ENCODE measurements at places on chromosomes 12 and 14.

DNA sequence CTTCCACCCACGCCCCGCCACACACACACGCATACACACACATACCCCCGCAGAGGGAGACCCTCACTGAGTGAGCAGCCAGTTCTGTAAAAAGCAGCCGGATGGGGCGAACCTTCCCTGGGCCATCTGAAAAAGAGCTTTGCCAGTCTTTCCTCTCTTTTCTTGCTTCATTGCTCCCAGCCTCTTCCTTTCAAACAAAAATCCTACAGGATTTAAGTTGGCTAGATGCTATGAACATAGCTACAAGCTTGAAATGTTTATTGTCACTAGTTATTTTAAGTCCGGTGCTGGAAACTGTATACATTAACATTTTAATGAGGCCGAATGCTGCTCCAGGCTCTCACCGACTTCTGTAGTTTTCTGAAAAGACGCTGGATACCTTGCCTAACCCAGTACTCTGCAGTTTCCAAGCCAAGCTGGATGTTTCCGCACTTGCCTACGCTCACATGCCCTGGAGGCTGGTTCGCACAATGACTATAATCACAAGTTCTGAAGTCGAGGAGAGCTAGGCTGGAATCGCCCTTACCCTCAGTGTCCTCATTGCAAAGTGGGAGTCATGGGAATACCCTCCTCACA lies 39.2 kb downstream of the LTBP2 start:
- DNase-seq = no peak

GRCh38 chr14:87351007-87351406 lies 642.0 kb downstream of the GALC start:
- no peak for DNase-seq

- DNase-seq = no peak
Measured at GRCh38 chr12:102009796-102010195, 52.0 kb downstream of the WASHC3 start.

DNA sequence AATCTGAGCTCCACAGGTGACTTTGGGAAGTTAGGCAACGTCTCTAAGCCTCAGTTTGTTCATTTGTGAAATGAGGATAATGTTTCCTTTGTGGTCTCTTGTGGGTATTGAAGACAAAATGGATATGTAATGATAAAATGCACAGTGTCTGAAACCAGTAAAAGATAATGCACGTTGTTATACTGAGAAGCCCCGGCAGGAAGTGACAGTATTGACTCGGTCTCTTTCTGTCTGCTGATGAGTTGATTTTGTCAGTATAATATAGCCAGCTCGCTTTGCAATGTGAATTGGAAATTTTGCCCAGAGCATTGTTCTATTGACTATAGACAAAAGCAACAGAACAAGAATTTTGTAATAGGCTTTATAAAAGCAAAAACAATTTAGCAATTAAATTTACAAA lies 49.2 kb upstream of the SLC38A1 start:
- no peak for DNase-seq

DNA sequence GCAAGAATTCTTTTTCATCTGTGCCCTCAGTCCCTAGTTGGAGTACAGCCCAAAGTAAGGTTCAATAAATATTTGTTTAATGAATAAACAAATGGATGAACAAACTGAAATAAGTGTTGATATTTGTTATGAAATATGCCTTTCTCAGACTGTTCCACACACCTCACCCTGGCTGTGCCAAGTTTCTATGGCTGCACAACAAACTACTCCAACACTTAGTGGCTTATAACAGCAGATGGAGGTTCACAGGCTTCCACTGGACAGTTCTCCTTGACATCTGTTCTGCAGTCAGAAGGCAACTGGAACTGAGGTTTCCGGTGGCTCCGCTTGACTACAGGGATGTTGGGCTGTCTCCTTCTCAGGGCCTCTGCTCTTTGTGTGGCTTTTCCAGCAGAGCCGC lies 197.1 kb downstream of the RGS6 start:
- no peak for DNase-seq

GRCh38 chr12:121144416-121144914 lies 11.8 kb downstream of the P2RX7 start:
- no peak for DNase-seq

DNA sequence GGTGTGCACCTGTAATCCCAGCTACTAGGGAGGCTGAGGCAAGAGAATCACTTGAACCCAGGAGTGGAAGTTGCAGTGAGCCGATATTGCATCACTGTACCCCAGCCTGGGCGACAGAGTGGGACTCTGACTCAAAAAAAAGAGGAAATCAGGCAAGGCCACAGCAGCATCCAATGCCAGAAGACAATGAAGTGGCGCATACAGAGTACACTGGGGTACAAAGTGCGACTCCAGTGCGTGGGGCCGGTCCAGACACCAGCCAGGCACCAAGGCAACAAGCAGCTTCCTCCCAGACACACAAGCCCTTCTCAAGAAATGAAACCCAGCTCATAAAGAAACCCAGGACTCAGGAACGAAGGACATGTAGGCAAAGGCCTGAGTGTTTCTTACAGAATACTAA lies 28.2 kb downstream of the TTC7B start:
- DNase-seq = no peak

DNA sequence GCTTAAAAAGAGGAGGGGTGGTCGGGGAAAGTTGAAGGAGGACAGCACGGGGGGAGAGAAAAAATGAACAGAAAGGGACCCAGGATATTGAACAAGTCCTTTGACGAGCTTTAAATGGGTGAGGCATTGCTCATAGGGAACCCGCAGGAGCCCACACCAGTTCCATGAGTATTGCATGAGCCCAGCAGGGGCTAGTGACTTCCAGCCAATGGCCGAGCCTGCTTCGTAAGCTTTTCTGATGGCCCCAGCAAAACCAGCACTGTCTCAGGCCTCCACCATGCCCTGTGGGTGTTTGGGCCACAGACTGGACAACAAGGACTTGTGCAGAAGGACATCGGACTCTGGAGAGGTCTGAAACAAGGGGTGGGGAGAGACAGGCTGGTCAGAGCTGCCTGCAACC lies 109.5 kb downstream of the ZFP36L1 start:
- no peak for DNase-seq

- DNase-seq = no peak
Measured at GRCh38 chr14:90714811-90715210, 101.4 kb downstream of the TTC7B start.

DNA sequence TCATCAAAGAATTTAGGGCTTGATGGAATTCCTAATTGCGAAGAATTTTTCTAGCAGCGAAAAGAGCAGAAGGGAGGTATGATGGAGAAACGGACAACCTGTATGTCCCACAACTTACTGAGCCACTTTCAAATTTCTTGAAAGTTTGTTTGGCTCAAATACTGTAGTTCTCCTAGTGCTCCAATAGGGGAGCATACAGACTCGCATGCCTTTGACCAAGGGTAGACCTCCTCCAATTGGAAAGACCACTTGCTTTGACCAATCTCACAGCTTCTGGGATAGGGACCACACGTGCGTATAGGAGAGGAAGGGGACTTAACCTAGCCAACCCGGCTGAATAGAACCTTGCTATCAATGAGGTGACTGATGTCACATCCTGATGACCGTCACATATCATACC lies 28.6 kb downstream of the SLC35F4 start:
- DNase-seq = no peak

DNA sequence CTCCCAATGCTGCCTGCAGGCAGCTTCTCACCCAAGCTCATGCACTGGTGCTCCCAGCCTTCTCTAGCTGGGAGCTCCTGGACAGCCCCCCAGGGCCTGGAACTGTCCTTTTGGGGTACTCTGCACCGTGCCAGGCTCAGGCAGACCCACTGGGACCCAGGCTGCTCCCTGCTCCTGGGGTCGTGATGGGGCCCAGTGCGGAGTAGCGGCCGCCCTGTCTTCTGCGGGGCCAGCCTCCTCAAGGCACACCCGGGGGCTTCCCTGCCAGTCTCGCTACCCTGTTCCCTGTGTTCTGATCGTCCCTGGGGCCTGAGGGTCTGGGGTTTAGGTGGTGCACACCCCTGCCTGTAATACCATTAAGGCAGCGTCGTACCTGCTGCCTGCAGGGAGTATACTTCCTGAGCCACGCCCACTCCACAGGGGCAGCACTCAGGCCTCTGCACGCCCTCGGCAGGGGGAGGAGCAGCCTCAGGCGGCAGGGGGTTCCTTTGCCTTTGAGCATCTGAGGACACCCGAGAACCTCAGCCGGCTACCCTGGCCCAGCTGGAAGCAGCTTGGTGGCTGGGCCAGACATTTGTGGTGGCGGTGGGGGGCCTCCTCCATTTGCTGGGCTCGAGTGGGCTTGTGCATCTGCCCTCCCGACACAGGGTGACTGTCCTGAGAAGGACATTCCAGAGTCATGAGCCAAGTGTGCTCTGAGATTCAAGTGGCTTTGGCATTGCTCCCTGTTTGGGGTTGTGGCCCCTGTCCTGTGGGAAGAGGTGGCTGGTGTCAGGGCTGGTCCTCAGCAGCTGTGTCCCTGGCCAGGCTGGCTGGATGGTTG lies 9.2 kb upstream of the CRIP2 start:
- DNase-seq = no peak

- DNase-seq = no peak
Measured at GRCh38 chr12:115962216-115962615, 315.3 kb downstream of the MED13L start.

DNA sequence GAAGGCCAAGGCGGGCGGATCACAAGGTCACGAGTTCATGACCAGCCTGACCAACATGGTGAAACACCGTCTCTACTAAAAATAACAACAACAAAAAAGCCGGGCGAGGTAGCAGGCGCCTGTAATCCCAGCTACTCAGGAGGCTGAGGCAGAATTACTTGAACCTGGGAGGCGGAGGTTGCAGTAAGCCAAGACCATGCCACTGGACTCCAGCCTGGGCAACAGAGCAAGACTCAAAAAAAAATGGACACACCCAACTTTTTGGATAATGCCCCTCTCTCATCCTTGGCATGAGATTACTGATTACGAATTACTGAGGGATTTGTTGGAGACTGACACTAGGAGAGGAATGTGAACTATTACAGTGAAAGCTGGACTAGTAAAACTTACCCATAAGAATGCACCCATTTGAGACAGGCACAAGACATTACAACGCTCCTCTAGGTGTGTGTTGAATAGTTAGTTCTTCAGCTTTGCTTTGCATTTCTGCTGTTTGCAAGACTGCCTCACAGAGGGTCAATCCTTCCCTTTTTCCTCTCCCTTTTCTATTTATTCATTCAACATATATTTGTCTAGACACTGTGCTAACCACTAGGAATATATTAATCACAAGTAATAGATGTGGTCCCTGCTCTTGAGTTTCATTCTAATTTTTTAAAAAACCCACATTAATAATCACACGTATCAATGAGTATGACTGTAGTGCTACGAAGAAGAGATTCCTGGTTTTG lies 46.0 kb upstream of the OR5AU1 start:
- no peak for DNase-seq

- no peak for DNase-seq
Measured at GRCh38 chr14:99440278-99440677, 40.4 kb downstream of the SETD3 start.

DNA sequence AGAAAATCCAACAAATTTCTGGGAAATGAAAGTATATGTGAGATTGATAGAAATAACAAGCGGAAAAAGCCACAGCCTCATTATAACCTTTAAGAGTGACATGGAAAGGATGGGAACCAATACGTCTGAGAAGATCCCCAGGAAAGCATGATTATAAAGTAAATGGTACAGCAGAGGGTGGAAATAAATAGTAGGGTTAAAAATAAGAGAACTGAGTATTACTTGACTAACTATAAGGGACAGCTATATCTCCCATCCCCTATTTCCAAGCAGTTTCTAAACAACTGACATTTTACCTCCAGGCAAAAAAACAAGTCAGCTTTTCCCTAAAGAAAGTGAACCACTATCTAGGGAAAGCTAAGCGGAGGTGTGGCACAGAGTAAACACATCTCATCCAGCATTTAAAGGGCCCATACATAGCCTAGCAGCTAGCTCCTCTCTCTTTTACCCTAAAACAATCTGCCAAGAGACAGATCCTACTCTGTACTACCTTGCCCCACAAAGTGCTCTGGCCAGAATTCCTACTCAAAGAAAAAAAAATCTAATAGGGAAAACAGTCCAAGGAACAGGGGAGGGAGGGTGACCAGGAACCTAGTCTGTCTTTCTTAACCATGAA lies 11.2 kb downstream of the OSBPL8 start:
- DNase-seq = no peak

- no peak for DNase-seq
Measured at GRCh38 chr14:20332431-20332787, 670 bp downstream of the CCNB1IP1 start.

DNA sequence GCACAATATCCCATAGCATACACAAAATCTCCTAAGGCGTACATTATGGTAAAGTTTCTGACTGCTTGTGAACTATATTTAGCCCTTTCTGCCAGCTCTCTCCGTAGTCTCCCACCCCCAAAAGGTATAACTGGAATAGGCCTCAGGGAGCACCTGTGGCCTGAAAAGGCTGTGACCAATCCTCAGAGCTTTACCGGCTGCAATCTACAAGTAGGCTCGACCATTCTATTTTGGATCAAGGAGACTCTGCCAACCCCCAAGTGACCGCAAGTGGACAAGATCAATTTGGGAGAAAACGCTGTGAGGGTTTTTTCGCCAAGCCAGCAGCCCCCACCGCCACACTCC lies 1.2 kb downstream of the PPTC7 start:
- no peak for DNase-seq

DNA sequence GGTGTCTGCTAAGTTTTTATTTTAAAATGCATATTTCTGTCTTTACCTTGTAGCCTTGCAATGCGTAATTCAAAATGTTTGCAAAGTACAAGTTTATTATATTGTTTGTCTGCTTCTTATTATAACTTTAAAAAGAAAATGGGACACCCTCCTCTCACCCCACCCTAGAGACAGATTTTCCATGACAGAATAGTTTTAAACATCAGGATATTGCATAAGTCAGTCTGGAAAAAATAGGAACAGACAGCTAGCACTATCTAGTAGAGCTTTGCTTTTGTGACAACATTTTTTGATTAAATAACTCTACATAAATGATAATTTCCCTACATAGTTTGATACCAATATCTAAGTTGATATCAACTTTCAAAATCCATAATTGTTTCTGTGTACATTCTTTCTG lies 71.3 kb downstream of the PDE3A start:
- no peak for DNase-seq

- DNase-seq = no peak
Measured at GRCh38 chr12:110546339-110546738, 36.8 kb downstream of the PPTC7 start.

DNA sequence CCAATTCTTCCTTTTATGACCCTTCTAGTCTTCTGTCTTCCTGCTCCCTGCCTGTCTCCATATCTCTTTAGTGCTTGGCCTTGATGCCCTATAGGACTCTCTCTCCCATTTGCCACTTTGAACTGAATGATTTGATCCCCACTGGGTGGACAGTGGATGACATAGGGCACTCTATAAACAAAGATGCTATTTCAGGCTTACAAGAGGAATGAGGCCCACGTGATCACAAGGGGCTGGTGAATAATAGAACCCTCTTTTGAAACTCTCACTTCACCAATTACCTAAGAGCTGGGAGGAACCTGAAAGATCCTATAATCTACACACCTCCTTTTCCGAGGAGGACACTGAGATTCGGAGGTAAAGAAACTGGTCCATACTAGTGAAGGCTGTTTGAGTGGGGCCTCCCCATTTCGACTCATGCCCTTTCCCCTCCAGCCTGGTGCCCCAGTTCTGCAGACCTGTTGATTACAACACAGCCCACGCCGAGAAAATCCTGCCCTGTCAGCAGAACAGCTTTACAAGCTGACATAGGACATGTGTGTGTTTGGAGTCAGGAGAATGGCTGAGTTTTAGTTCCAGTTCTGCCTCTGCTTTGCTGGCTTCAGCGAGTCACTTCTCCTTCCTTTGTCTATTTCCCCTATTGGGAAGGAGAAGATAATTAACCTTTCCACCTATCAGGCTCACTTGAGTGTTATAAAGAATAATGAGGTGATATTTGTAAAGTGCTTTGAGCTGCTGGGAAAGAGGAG lies 400.3 kb downstream of the ZFP36L1 start:
- DNase-seq = no peak

Data from T-cell (primary cell).